Muscle of leg (tissue), 16 donors: ENCODE measurements at places on chromosomes 16 and 17. TPM values are rescaled to one million over a fixed set of nuclear protein-coding genes. Genes with fewer than 3 reads are reported as not detected.

The IL21R gene
- 0.04 TPM for total RNA-seq

The TBC1D3K gene
- total RNA-seq, result not detected

DNA sequence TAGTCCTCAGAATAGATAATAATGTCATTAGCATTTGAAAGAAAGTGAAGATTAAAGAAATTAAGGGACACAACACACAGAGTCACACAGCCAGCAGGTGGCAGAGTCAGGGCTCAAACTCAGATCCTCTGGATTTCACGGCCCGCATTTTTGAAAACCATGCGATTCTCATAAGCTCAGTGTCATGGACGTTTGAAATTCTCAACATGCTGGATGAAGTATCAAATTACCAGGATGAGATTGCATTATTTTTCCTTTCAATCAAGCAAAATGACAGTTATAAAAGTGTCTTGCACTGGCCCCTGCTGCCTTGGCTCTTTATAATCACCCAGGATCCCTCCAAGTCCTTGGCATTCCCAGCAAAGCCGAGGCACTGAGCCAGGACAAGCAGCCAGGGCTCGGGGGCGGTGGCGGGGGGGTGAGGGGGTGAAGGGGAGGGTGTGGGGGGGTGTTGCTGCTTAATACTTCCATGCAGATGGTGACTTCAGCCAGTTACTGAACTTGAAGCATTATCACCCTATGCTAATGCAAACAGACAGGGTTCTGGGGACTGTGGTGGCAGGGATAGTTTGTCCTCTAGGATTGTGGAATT is 6.6 kb upstream of the BMERB1 start:
- DNase-seq, result peak; percentile 91
- no peaks in the 10 kb centered on the region for H3K36me3 ChIP-seq
- H3K4me3 ChIP-seq, result no peak overlapping the region
- no peaks in the 10 kb centered on the region for H3K27me3 ChIP-seq

DNA sequence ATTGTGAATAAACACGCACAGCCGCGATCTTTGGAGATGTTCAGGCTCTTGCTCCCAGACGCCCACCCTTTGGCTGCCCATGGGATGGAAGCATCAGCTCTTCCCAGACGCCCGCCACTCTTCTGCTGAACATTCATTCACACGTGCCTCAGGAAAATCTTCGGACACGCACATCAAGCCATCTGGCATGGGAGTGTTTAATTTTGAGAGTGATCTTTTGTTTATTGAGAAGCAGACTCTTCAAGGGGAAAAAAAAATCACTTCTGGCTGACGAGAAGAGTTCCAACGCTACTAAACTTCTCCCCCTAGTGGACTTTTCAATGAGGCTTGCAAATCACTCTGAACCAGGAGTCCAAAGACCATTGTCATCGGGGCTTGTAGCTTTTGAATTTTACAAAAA is 62.0 kb upstream of the NUDT7 start:
- no peaks in the 10 kb centered on the region for H3K36me3 ChIP-seq
- no peak overlapping the region for H3K4me3 ChIP-seq
- peak; percentile 78 for DNase-seq
- H3K4me1 ChIP-seq, result peaks cover 3% of the 10 kb centered on the region
- no peak overlapping the region for H3K27ac ChIP-seq
- H3K27me3 ChIP-seq, result peaks cover 2% of the 10 kb centered on the region

DNA sequence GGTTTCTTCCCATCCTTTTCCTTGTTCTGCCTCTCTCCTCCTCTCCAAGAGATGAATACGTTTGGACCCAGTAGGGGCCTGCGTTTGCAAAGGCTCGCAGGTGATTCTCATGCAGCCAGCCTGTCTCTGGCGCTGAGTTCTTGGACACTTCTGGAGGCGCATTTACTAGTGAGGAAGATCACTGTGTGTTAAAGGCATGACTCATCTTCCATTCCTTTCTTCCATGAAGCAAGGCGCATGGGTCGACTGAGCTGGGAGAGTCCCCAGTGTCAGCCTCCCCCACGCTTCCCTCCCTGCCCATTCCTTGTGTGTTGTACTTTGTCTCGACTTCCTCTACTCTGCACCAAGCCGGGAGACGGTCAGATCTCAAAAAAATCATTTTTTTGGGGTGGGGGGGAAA is 159.9 kb upstream of the EEF2KMT start:
- H3K27me3 ChIP-seq, result no peaks in the 10 kb centered on the region
- no peak overlapping the region for H3K27ac ChIP-seq
- DNase-seq, result no peak
- H3K4me1 ChIP-seq, result no peaks in the 10 kb centered on the region
- H3K4me3 ChIP-seq, result no peak overlapping the region

DNA sequence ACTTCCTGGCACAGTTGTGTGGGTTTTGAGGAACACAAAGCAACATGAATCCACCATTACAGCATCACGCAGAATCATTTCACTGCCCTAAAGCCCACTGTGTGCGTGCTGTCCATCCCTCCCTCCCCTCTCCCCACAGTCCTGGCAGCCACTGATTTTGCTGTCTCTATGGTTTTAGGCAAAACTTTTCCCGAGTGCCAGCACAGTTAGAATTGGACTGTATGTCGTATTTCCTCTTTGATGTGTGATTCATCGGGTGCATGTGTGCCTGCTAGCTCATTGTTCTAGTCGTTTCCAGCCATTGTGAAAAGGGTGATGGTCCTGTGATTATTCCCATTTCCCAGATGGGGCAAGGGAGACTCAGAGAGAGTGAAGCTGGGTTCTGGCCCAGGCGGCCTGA is 12.7 kb downstream of the KLHL36 start:
- H3K36me3 ChIP-seq, result peaks cover 74% of the 10 kb centered on the region
- DNase-seq, result no peak
- H3K27me3 ChIP-seq, result no peaks in the 10 kb centered on the region
- H3K4me3 ChIP-seq, result no peak overlapping the region
- H3K4me1 ChIP-seq, result no peaks in the 10 kb centered on the region

DNA sequence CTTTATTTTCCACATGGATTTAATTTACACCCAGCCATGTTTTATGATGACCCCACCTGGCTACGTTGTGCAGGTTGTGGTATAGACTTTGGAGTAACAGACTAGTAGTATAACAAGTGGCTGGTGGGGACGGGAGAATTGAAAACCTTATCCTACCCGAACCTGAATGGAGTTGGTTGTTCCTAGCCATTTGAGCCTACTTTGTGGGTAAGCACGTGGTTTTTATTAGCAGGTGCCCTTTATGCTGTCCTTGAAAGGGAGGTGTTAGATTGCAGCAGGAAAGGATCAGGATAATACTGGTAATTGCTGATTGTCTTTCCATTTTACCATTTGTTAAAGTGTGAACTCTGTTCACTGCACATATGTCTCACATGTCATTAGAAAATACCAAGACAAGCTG is 31.9 kb upstream of the PHAF1 start:
- no peaks in the 10 kb centered on the region for H3K4me1 ChIP-seq
- H3K4me3 ChIP-seq, result no peak overlapping the region
- peaks cover 20% of the 10 kb centered on the region for H3K36me3 ChIP-seq

DNA sequence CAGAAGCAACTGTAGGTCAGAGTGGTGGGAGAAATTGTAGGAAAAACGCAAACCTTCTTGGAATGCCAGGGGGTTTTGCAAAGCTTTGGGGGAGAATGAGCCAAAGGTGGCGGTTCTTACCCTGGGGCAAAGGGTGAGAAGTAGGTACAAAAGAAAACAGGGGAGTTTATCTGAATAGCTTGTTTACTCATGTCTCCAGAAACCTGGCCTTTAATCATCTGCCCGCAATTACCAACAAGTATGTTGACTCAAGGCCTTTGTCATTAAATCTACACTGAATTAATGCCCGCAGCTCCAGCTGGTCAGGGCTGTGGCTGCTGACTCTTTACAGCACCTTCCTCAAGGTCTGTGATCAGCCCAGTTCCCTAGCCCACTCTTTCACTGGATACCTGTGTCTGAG is 320.1 kb downstream of the CBLN1 start:
- no peak overlapping the region for H3K4me3 ChIP-seq
- H3K27me3 ChIP-seq, result no peaks in the 10 kb centered on the region
- H3K27ac ChIP-seq, result no peak overlapping the region
- H3K36me3 ChIP-seq, result no peaks in the 10 kb centered on the region
- H3K4me1 ChIP-seq, result peaks cover 2% of the 10 kb centered on the region

DNA sequence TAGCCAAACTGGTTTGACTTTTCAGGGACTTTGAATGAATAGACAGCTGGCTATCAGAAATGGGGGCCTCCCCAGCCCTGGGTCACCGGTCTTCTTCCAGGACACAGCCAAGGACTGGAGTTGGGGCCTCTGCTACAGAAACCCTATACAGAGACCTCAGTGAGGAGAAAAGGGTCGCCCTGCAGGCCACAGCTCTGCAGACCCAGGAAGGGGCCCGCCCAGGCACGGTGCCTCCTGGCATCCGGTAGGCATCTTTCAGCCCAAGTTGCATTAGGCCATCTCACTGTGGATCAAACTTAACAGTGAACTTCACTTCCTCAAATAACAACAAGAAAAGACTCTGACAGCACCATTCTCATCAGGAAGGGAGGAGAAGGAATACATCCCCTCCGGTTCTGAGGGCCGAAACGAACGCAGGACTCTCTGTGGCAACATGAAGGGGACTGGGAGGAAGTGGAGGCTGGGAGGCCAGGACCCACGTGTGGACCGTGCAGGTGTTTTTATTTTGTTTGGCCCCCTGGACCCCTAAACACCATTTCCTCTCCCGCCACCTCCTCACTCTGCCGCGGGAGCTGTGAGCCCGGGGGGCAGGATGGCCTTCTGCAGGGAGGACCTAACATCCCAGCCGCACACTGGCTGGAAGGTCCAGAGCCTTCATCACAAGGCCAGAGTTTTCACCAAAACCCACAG is 7.2 kb downstream of the SLC38A10 start:
- peaks cover 43% of the 10 kb centered on the region for H3K36me3 ChIP-seq
- H3K27ac ChIP-seq, result peak overlapping the region; percentile 95
- H3K4me3 ChIP-seq, result no peak overlapping the region
- peaks cover 61% of the 10 kb centered on the region for H3K4me1 ChIP-seq
